ENCODE measurements at places on chromosomes 5 and 9.

DNA sequence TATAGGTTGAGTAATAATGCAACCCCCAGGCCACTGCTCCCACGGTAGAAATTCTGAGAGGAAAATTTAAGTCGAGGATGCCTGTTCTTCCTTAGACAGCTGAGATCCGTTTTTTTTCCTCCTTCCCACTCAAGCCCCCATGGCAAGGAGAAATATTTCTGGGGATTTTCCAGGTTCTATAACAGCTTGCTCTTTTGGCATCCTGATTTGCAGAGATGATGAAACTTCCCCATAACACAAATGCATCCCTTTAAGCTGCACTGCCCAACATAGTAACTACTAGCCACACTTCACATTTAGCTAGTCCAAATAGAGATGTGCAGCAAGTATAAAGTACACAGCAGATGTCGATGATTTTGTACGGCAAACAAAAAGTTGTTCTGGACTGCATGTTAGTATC is 32.5 kb upstream of the GNA14 start:
- DNase-seq: no peak

DNA sequence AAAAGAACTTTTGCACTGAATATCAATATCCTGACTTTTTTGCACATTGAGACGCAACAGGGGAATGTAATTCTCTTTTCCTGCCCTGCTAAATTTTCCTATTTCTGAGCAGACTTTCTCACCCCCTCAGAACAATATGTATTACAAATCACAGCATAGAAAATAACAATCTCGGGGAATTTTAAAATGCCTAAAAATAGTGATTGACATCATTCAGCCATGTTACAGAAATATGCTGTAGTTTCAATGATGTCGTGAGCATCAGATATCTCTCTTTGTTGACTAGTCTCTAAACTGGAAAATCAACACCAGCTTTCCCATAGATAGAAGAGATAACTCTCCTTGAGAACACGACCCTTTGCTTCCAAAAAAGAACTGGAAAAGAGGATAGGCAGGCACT is 166.7 kb downstream of the ZDHHC21 start:
- DNase-seq: no peak

GRCh38 chr5:135501965-135502364 is 33.8 kb downstream of the NEUROG1 start:
- DNase-seq: peak; percentile 26

DNA sequence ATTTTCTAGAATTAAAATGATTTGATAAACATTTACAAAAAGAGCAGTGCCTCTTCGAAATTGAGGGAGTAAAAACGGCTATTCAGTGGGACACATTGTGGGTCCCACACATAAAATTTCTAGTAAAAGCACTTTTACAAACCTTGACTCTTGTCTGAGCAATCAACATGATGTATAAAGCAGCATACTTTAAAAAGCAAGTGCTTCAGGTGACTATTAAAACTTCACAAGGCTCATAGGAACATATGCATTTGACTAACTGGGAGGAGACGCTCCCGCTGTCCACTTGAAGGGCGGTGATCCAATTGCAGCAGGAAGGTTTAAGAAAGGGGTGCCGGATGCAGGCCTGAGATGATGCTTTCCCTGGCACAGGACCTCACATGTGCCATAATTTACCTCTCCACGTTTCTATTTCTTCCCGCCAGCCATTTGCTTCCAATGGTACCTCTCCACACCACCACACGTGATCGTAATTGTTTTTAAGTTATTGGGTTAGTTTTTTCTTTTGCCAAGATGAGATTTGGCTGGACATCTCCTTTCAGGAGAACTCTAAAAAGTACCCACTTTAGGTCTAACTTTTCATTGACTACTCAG is 1.8 kb downstream of the MCTP1 start:
- peak; percentile 17 for DNase-seq

DNA sequence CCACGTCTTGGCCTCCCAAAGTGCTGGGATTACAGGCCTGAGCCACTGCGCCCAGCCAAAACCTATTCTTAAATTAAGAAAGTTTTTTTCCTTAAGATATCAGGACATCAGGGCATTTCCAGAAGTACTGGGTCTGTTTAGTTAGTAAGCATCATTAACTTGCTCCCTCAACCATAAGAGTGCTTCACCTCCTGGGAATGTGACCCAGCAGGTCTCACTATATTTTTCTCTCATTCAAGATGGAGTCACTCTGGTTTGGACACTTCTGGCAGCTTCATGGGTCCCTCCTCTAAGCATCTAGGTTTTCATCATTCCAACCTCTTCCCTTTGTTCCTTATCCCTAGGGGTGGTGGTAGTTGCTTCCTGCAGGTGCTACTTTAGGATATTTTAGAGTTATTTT is 10.3 kb upstream of the BRD3OS start:
- no peak for DNase-seq

DNA sequence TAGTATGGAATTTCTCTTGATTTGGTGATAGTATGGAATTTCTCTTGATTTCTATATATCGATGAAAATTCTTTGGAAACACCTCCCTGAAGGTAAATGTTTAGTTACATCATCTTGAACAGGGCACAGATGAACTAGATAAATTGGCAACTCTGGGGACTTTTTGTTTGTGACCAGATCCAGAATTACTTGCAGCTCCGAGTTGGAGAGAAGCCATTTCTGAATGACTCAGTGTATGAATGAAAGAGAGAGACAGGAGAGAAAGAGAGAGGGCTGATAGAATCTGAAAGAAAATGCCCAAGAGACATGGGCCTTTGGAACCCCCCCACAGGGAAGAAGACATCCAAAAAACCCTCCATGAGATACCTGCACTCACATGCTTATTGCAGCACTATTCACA is 14.1 kb downstream of the TNFSF15 start:
- no peak for DNase-seq

- peak; percentile 63 for DNase-seq
Measured at GRCh38 chr5:20974426-20974825, 986.4 kb upstream of the CDH18 start.

DNA sequence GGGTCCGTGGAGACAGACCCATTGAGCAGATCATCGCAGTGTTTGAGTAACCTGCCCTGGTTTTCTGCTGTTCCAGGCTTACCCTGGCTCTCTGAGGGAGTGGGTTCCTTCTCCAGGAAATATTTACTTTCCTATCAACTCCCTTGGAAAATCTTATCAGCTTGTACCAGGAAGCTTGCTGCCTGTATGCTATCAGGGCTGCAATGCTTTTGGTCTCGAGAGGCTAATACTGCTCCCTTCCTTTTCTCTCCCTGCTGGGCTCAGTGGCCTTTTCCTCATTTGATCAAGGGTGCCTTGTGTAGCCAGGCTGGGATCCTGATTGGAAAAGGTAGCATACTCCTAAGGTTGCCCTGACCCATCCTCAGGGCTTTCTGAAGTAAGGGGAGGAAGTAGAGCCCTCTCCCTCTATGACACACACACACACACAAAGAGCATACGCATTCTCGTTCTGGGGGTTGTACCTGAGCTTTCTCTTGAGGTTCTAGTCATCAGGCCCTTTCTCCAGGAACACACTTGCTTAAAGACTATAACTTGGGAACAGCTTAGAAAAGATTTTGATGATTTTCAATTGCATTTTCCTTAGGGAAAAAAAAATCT is 41.6 kb downstream of the CYSTM1 start:
- no peak for DNase-seq

- no peak for DNase-seq
Measured at GRCh38 chr9:38416461-38416860, 7.8 kb downstream of the IGFBPL1 start.

GRCh38 chr5:90477621-90478215 is 3.1 kb downstream of the POLR3G start:
- DNase-seq: no peak

DNA sequence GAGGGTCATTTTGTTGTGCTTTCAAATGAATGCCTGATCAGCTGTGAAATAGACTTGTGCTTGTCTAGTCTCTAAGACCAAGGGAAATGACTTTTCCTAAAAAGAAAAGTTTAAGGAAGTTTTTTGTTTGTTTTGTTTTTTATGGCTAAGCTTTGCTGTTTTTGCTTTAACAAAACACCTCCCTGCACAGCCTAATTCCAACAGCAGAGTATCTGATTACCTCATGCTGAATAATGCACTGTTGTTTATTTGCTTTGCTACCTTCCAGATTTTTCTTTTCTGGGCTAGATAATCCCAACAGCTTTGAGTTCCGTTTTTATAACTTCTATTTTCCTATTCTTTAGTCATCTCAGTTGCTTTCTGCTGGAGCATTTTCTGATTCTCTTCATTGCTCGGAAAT is 95.8 kb downstream of the AOPEP start:
- no peak for DNase-seq

- no peak for DNase-seq
Measured at GRCh38 chr5:135978212-135978631, 23.4 kb upstream of the LECT2 start.

DNA sequence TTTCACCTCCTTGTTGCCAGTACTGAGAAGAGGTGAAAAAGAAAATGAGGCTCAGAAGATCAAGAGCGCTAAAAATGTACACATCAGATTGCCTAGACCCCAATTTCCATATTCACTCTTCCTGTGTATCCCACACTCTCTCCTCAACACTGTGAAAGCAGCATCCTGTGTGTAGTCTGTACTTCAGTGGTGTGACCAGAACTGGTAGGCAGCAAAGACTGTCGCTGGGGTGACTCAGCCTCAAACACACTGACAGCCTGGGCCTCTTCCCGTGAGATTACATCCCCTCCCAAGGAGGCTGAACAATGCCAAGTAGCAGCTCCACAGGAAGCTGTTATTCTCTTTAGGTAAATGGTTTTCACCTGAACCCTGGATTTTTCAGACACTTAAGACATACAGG is 135.5 kb downstream of the CCDC192 start:
- no peak for DNase-seq

DNA sequence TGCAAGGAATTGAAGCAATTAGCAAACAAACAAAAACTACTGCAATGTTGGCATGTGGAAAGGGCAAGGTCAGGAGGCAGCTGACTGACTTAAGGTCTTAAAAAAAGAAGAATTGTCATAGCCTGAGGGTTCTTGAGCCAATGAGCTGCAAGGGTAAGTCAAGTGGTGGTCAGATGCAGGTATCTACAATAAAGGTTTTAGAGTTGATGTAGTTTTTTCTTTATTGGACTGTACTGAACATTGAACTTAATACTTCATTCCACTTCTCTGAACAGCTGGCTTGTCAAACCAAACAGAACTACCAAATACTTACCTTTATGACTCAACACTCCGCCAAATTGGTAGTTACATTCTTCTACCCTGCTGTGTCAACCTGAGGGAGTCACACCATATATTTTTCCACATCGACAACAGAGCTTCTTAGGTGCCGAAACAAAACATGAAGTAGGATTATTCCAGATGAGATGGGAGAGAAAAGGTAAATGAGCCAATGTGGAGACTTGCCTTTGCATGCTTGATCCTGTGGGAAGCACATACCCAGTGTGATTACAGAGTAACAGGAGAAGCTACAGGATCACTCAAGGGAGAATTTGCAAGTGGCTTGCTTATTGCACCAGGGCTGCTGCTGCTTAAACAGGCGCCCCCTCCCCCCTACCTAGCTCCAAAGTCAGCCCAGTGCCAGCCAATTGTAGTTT is 35.3 kb downstream of the EQTN start:
- DNase-seq: no peak

DNA sequence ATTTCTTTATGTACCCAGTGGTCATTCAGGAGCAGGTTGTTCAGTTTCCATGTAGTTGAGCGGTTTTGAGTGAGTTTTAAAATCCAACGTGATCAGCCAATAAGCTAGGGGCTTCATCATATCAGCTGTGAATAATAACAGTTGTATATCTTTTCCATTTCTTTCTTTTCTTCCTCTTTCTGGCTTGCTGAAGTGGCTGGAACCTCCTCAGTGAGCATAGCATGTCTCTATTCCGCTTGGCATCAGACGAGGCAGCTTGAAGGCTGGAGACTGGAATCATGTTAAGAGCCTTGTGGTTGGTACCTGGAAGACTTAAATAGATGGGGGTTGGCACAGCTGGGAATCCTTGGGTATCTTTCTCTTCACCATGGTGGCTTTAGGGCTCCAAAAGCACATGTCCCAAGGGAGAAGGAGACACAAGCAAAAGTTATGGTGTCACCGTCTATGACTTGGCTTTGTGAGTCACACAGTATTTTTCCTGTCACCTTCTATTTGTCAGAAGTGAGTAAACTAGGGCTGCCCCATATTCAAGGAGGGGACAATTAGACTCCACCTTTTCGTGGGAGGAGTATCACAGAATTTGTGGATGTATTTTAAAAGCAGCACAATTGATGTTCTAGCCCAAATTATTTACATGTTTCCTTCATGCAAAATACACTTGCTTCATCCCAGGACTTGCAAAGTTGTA is 38.0 kb upstream of the RETREG1 start:
- no peak for DNase-seq

DNA sequence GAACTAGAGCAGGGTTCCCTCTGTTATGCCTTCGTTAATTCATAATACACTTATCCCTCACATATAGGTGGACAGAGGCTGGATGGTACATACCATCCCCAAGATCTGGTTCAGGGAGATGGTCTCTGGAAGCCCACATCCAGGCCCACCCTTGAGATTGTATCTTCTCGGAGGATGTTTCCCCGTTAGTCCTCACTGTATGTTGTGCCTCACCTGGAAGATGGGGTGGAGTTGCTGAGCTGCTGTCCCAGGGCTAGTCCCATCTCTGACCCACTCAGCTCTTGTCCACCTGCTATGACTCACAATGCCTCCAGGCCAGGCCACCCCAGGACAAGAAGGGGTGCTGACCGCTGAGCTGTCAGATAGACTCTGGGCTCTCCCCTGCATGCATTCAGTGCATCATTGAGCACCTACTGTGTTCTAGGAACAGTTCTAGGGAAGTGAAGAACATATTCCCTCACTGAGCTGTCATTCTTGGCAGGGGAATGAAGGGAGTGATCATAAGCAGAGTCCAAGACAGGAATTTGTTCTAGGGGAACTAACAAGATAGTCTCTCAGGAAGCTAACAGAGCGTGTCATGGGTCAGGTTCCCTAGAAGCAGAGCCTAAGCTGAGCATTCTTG is at the start of gene CBY3:
TSS of gene CBY3 (minus strand) at position 255 of the 622 bp plus-strand sequence. CDS start at position 139, 116 bp downstream.
- DNase-seq: no peak

DNA sequence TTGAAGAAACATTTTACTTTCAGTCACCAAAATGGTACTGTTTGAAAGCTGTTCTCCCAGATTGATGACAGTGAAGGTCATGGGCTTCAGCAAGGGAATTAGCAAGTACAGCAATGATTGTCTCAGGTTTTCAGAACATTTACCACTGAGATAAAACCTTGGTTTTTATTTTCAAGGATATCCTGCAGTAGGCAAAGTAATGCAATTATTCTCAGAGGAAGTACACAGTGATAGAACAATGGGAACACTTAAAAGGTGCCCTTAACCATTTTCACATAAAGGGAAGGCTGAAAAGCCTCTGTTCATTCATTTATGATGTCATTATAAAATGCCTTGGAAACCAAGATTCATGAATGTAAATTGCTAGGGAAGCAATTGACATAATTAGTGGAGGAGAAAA is 471.8 kb upstream of the ACO1 start:
- DNase-seq: no peak

- DNase-seq: no peak
Measured at GRCh38 chr9:129613520-129614175, 7.3 kb downstream of the C9orf50 start.

GRCh38 chr5:67290655-67291054 is 94.1 kb upstream of the CD180 start:
- DNase-seq: no peak
